IMR-90 (cell line): ENCODE measurements at places on chromosomes 3 and 15. TPM values are rescaled to one million over a fixed set of nuclear protein-coding genes. Genes with fewer than 3 reads are reported as not detected.

DNA sequence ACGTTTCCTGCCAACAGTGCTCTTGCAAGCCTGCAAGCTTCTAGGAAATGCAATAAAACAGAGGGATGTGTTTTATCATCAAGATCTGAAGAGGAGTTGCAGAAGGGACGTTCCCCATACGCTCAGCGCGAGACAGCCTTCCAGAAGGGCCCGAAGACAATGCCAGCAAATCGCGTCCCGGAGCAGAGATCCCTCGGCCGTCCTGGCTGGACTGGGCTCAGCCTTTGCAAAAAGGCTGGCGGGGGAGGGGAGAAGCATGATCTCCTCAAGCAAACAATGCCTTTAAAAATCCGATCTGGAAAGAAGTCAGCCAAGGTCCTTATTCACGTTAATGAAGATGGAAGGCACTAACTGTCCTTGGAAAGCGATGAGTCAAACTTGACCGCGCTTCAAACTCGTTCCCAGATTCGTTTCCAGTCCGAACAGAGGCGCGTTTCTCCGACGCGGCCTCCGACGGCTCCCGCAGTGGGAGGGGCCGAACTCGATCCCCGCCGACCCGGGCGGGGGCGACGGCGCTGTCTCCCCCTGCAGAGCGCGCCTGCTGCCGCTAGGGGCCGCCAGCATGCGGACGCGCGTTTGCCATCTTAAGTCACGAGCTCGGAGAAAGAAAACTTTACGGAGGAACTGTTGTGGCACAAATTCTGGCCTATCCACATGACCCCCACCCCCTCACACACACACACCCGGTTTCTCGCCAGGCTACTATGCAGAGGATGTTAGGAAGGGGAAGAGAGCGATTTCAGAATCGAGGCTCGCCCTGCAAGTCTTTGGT lies 5.5 kb downstream of the BCL6 start:
- H3K4me3 ChIP-seq, result peak overlapping the region; percentile 46
- H3K27me3 ChIP-seq, result no peaks in the 10 kb centered on the region
- H3K27ac ChIP-seq, result peak overlapping the region; percentile 97
- H3K4me1 ChIP-seq, result peaks cover 20% of the 10 kb centered on the region
- DNase-seq, result peak; percentile 89
- H3K36me3 ChIP-seq, result no peaks in the 10 kb centered on the region

GRCh38 chr3:119731560-119732343 lies 28.9 kb downstream of the CFAP91 start:
- no peaks in the 10 kb centered on the region for H3K36me3 ChIP-seq
- H3K4me3 ChIP-seq, result no peak overlapping the region
- H3K27ac ChIP-seq, result no peak overlapping the region
- peak; percentile 30 for DNase-seq
- peaks cover 7% of the 10 kb centered on the region for H3K27me3 ChIP-seq

Gene RAB6B
- total RNA-seq, result 0.18 and 0.28 TPM in 2 replicates

DNA sequence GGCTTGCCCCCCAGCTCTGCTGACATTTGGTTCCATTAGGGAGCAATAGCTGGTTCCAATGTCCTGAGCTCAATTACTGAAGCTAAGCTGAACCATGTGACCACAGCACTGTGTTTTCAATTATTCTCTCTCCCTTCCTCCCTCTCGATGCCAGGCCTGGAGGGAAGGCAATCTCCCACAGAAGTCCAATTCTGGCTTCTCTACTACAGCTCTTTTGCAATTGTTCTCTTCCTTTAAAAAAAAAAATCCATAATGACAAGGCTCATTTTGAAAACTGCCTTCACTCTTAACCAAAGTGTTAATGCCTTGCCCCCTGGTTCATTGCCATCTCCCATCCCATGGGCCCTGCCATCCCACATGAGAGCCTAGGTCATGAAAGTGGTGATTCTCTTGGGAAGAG lies 24.8 kb downstream of the IL16 start:
- peaks cover 5% of the 10 kb centered on the region; the same call in 1 of the 2 replicates for H3K4me1 ChIP-seq
- no peak overlapping the region for H3K4me3 ChIP-seq
- DNase-seq, result no peak
- H3K36me3 ChIP-seq, result peaks cover 2% of the 10 kb centered on the region; the same call in 1 of the 2 replicates
- H3K27ac ChIP-seq, result no peak overlapping the region

GRCh38 chr3:106473576-106474475 lies 605.0 kb upstream of the CBLB start:
- no peaks in the 10 kb centered on the region for H3K4me1 ChIP-seq
- H3K27me3 ChIP-seq, result no peaks in the 10 kb centered on the region
- no peak overlapping the region for H3K4me3 ChIP-seq
- H3K36me3 ChIP-seq, result no peaks in the 10 kb centered on the region
- no peak for DNase-seq
- no peak overlapping the region for H3K27ac ChIP-seq

- H3K36me3 ChIP-seq, result no peaks in the 10 kb centered on the region
- peaks cover 19% of the 10 kb centered on the region for H3K27me3 ChIP-seq
- DNase-seq, result peak; percentile 12
- H3K4me3 ChIP-seq, result no peak overlapping the region
- H3K4me1 ChIP-seq, result no peaks in the 10 kb centered on the region
- no peak overlapping the region for H3K27ac ChIP-seq
Measured at GRCh38 chr15:33699691-33700447, 268.4 kb upstream of the CHRM5 start.

Gene TXNRD3
- total RNA-seq, result 8.1 and 8.4 TPM in 2 replicates

GRCh38 chr3:81003008-81003645 lies 758.3 kb downstream of the GBE1 start:
- no peaks in the 10 kb centered on the region for H3K27me3 ChIP-seq
- H3K36me3 ChIP-seq, result no peaks in the 10 kb centered on the region
- no peak for DNase-seq
- H3K4me3 ChIP-seq, result no peak overlapping the region
- no peak overlapping the region for H3K27ac ChIP-seq
- H3K4me1 ChIP-seq, result no peaks in the 10 kb centered on the region

Gene SCG3
- total RNA-seq, result not detected in 2 replicates

DNA sequence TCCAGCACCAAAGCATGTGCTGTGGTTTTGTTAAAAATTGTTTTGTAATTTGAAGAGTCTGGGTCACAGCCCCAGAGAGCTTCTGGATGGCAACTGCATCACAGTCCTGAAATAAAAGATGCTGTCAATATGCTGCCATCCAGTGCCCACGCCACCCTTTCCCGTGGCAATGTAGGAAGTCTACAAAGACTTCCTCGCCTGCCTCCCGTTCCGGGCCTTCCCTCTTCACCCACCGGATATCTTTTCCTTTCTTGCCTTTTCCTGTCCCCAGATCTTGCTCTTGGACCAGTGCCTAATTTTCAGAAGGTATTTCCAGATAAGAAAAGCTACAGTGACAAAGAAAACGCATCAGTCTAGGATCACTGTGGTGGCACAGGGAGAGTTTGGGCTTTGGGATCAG lies 85.3 kb upstream of the RNU6-1 start:
- DNase-seq, result no peak
- H3K27ac ChIP-seq, result no peak overlapping the region
- no peaks in the 10 kb centered on the region for H3K27me3 ChIP-seq
- H3K4me1 ChIP-seq, result peaks cover 14% of the 10 kb centered on the region

- peak; percentile 19 for DNase-seq
- no peaks in the 10 kb centered on the region for H3K27me3 ChIP-seq
- H3K36me3 ChIP-seq, result no peaks in the 10 kb centered on the region
- peaks cover 46% of the 10 kb centered on the region for H3K4me1 ChIP-seq
- no peak overlapping the region for H3K27ac ChIP-seq
Measured at GRCh38 chr3:134059671-134060560, 30.2 kb upstream of the SLCO2A1 start.

GRCh38 chr15:86183596-86184491 lies 104.2 kb downstream of the AGBL1 start:
- no peaks in the 10 kb centered on the region for H3K4me1 ChIP-seq
- no peak overlapping the region for H3K27ac ChIP-seq
- no peak overlapping the region for H3K4me3 ChIP-seq
- no peak for DNase-seq
- no peaks in the 10 kb centered on the region for H3K27me3 ChIP-seq

- DNase-seq, result no peak
- H3K36me3 ChIP-seq, result 0 out of 2 replicates have a peak, but pooled peaks cover 3% of the 10 kb centered on the region
- H3K27me3 ChIP-seq, result no peaks in the 10 kb centered on the region
Measured at GRCh38 chr15:90262426-90262825, 3.0 kb upstream of the NGRN start.

DNA sequence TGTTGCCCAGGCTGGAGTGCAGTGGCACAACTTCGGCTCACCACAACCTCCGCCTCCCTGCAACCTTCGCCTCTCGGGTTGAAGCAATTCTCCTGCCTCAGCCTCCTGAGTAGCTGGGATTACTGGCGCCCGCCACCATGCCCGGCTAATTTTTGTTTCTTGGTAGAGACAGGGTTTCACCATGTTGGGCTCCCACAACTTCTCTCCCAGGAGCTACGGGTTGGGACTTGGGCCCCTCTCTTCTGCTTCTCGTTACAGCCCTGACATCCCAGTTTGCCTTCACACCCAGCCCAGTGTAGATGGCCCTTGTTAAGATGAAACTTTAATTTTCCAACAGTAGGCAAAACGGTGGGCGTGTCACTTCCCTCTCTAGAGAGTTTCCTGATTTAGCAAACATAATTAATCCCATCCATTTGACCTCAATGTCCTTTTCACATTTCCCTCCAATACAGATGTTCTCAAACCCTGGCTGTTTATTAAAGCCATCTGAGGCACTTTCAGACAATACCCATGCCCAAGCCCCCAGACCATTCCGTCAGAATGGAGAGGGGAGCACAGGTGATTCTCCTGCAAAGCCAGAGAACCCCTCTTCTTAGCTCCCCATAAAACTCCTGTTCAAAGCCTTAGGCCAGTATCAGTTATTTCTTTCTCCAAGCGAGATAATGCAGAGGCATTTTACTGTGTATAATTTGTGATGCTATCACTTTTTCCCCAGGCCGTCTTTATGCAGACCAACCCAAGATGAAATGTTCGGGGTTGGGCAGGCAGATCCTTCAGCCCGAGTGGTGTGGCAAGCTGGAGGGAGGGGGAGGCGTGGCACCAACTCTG lies 245.7 kb downstream of the XXYLT1 start:
- DNase-seq, result no peak
- no peaks in the 10 kb centered on the region for H3K4me1 ChIP-seq
- no peaks in the 10 kb centered on the region for H3K36me3 ChIP-seq
- H3K4me3 ChIP-seq, result no peak overlapping the region
- peaks cover 16% of the 10 kb centered on the region for H3K27me3 ChIP-seq

Gene CXCR6
- total RNA-seq, result under 0.01 TPM in 1 of 2 replicates, not detected in the other

DNA sequence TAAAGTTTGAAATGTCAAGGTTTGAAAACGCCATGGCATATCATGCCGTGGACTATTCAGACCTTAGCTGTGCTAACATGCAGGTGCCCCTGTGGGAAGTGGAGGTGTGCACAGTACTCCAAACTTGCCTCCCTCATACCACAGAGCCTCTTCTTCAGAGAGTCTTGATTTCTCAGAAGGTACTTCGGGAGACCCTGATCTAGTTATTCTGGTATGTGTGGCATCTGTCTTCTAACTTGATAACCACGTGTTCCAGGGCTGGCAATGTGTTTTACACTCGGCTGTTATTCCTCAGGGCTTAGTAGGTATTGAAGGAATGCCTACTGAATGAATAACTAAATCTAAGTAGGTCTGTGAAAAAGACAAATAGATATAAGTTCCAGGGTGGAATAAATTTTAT lies 309.9 kb downstream of the CLSTN2 start:
- no peaks in the 10 kb centered on the region for H3K36me3 ChIP-seq
- no peaks in the 10 kb centered on the region for H3K27me3 ChIP-seq
- no peaks in the 10 kb centered on the region for H3K4me1 ChIP-seq
- DNase-seq, result no peak
- H3K4me3 ChIP-seq, result no peak overlapping the region

DNA sequence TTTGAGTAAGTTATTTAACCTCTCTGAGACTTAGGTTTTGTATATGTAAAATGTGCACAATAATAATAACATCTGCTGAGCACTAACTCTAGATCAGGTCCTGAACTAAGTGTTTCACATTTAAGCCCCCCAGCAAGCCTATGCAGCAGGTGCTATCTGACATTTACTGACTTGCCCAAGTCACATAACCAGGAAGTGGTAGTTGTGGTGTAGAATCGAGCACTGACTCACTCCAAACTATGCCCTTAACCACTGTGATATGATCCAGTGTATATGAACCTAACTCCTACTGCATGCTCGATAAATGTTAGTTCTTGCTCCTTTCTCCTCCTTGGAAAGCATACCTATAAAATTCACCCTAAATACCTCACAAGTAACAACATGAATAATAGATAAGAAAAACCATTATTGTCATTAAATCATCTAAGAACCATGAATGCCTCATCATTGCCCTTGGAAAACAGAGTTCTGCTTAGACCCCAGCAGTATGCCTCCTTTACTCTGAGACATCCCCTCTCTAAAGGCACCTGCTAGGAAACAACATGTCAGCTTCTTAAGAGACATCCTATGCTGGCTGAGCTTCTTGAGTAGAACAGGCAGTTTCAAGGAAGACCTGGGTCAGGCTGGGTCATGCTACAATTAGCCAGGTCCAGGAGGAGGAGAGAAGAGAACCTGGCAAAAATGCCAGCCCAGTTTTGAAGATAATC lies 3.0 kb upstream of the SHC4 start:
- no peaks in the 10 kb centered on the region for H3K27me3 ChIP-seq
- no peak overlapping the region for H3K4me3 ChIP-seq
- DNase-seq, result peak; percentile 93
- peaks cover 13% of the 10 kb centered on the region for H3K4me1 ChIP-seq

GRCh38 chr15:42919308-42919707 lies 1.3 kb downstream of the TTBK2 start:
- peak; percentile 6 for DNase-seq
- H3K27ac ChIP-seq, result no peak overlapping the region
- H3K36me3 ChIP-seq, result no peaks in the 10 kb centered on the region
- no peaks in the 10 kb centered on the region for H3K27me3 ChIP-seq
- H3K4me3 ChIP-seq, result peak overlapping the region; percentile 97
- H3K4me1 ChIP-seq, result peaks cover under 1% of the 10 kb centered on the region

Gene MOBP
- not detected in 2 replicates for total RNA-seq

GRCh38 chr3:61541694-61542093 lies 19.7 kb upstream of the PTPRG start:
- no peak overlapping the region for H3K27ac ChIP-seq
- peaks cover 2% of the 10 kb centered on the region for H3K27me3 ChIP-seq
- DNase-seq, result no peak
- no peaks in the 10 kb centered on the region for H3K4me1 ChIP-seq

DNA sequence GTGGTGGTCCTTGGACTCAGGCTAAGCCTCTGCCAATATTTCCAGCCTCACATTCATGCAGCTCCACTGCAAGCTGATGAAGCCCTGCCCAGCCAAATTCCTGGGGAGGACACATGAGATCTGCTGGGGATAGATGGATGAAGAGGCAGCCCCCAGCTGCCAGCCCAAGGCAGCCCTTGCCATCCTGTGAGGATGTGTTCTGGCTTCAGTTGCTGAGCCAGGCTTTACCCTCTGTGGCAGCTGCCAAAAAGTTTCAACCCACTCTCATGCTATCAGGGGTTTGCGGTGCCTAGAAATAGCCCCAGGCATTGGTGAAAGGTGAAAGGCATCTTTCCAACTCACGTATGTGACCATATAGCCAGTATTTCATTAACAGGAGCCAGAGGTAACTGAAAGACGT lies 37.6 kb downstream of the C2CD4A start:
- no peak for DNase-seq
- H3K4me3 ChIP-seq, result no peak overlapping the region
- H3K36me3 ChIP-seq, result no peaks in the 10 kb centered on the region
- no peak overlapping the region for H3K27ac ChIP-seq
- no peaks in the 10 kb centered on the region for H3K4me1 ChIP-seq

Gene C3orf18
- 6.8 and 6.9 TPM in 2 replicates for total RNA-seq
